ENCODE measurements at places on chromosomes 7 and 10. TPM values are rescaled to one million over a fixed set of nuclear protein-coding genes. Genes with fewer than 3 reads are reported as not detected.

GRCh38 chr7:26278770-26279169 is 12.9 kb upstream of the SNX10 start:
- no peak for DNase-seq
- H3K27ac ChIP-seq = no peak overlapping the region
- no peaks in the 10 kb centered on the region for H3K27me3 ChIP-seq
- no peaks in the 10 kb centered on the region for H3K36me3 ChIP-seq
- no peaks in the 10 kb centered on the region for H3K4me1 ChIP-seq

DNA sequence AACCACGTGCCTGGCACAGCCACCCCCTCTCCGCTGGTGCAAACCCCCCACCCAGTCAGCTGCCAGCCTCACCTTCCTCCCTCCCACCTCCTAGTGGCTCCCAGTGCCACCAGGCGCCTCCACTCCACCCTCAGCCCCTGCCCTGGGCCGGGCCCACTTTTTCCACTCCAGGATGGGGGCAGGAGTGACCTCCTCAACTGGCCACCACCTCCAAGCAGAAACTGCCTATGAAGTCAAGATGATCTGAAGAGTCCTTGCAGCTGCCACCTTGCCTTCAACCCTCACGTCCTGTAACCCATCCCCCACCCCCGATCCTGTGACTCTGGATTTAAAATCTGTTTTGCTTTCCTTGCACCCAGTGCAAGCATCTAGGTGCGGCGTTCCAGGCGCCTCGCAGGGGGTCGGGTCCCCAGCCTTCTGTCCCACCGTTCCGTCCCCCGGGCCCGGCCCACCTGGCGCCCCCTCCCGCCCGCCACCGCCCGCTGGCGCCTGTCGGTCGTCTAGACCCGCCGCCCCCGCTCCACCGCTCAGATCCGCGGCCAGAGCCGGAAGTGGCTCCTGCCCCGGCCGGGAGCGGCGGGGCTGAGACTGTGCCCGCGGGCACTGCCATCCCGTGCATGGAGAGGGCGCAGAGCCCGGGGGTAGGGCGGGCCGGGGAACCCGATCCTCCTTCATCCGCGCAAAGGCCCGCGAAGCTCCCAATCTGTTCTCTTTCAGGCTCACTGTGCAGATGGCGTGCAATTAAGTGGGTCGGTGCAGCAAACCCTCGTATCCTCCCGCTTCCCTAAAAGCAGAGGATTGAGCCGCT is 51.2 kb upstream of the GTF2I start:
- H3K4me3 ChIP-seq = 0 out of 2 replicates have a peak overlapping the region, but pooled peaks have one; percentile 12
- no peak for DNase-seq
- H3K4me1 ChIP-seq = peaks cover 5% of the 10 kb centered on the region
- H3K36me3 ChIP-seq = peaks cover 7% of the 10 kb centered on the region
- H3K27ac ChIP-seq = no peak overlapping the region
- H3K27me3 ChIP-seq = no peaks in the 10 kb centered on the region

The IRF5 gene
- total RNA-seq = 0.28 TPM

- H3K36me3 ChIP-seq = no peaks in the 10 kb centered on the region
- H3K27ac ChIP-seq = no peak overlapping the region
- no peak overlapping the region for H3K4me3 ChIP-seq
- no peaks in the 10 kb centered on the region for H3K4me1 ChIP-seq
- no peaks in the 10 kb centered on the region for H3K27me3 ChIP-seq
Measured at GRCh38 chr10:118746246-118746645, 8.5 kb downstream of the CACUL1 start.

The STEAP2 gene
- total RNA-seq = 17.4 TPM

The SLC26A3 gene
- not detected for total RNA-seq

The NDUFB2 gene
- total RNA-seq = 168 TPM

GRCh38 chr7:133535308-133535707 is 282.4 kb downstream of the EXOC4 start:
- H3K27me3 ChIP-seq = no peaks in the 10 kb centered on the region
- no peaks in the 10 kb centered on the region for H3K4me1 ChIP-seq
- no peak overlapping the region for H3K4me3 ChIP-seq

GRCh38 chr10:36114141-36114540 is 472.0 kb upstream of the FZD8 start:
- H3K36me3 ChIP-seq = no peaks in the 10 kb centered on the region
- H3K27ac ChIP-seq = no peak overlapping the region
- no peak for DNase-seq
- no peak overlapping the region for H3K4me3 ChIP-seq
- no peaks in the 10 kb centered on the region for H3K4me1 ChIP-seq

GRCh38 chr10:14904316-14904732 is 25.7 kb downstream of the SUV39H2 start:
- no peak overlapping the region for H3K4me3 ChIP-seq
- H3K27ac ChIP-seq = no peak overlapping the region
- H3K27me3 ChIP-seq = no peaks in the 10 kb centered on the region

DNA sequence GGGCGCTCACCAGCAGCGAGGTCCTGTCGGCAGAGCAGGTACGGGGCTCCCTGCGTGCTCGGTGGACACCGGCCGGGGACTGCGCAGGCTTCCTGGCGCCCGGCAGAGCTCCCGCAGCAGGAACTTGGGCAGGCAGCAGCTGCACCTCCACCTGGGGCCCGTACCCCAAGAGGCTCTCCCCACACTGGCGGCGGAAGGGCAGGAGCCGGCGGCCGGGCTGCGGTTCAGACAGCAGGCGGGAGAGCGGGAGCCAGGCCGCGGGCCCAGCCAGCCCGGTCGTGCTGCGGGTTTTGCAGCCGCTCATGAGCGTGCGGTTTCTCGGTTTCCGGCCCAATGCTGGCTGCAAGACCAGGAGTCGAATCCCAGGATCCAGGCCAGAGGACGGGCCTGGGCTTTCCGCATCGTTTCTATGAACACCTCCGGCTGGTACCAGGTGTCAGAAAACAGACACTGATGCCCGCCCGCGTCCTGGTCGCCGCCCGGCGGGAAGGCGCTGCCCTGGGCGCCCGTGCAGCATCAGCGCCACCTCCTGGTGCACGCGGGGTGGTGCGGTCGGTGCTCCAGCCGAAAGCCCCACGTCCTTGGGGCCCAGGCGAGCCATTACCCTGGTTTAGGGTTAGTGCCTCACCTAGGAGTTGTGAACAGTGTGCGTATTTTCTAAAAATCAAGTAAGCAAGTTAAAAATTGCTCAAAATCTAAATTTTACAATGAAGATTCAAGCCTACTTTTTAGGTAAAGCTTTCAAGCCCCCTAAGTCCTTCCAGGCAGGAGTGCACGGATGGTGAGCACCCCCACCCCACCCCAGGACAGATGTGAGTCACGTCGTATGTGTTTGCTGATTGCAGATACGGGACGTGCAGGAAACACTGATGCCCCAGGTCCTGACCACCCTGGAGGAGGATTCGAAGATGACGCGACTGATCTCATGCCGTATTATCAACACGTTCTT is 47.4 kb upstream of the PRKAR1B start:
- peaks cover 22% of the 10 kb centered on the region for H3K36me3 ChIP-seq
- H3K4me1 ChIP-seq = no peaks in the 10 kb centered on the region
- no peaks in the 10 kb centered on the region for H3K27me3 ChIP-seq
- peak; percentile 96 for DNase-seq
- no peak overlapping the region for H3K4me3 ChIP-seq
- H3K27ac ChIP-seq = no peak overlapping the region

GRCh38 chr7:2202901-2203765 is 29.6 kb downstream of the MAD1L1 start:
- H3K36me3 ChIP-seq = peaks cover 4% of the 10 kb centered on the region
- DNase-seq = no peak
- H3K27ac ChIP-seq = no peak overlapping the region
- no peaks in the 10 kb centered on the region for H3K4me1 ChIP-seq

- no peaks in the 10 kb centered on the region for H3K27me3 ChIP-seq
- no peak overlapping the region for H3K27ac ChIP-seq
- H3K4me3 ChIP-seq = no peak overlapping the region
- no peaks in the 10 kb centered on the region for H3K4me1 ChIP-seq
- H3K36me3 ChIP-seq = no peaks in the 10 kb centered on the region
Measured at GRCh38 chr7:24948739-24949138, 31.2 kb downstream of the OSBPL3 start.

The CHST12 gene
- total RNA-seq = 13.4 TPM

GRCh38 chr7:137996871-137997270 is 5.0 kb downstream of the CREB3L2 start:
- H3K27ac ChIP-seq = no peak overlapping the region
- H3K4me3 ChIP-seq = no peak overlapping the region
- no peak for DNase-seq

GRCh38 chr10:88989824-88990383 is 694 bp upstream of the FAS start:
- H3K4me1 ChIP-seq = peaks cover 4% of the 10 kb centered on the region
- no peaks in the 10 kb centered on the region for H3K36me3 ChIP-seq
- H3K27ac ChIP-seq = no peak overlapping the region
- H3K4me3 ChIP-seq = peak overlapping the region; percentile 86

- DNase-seq = no peak
- no peak overlapping the region for H3K27ac ChIP-seq
- no peaks in the 10 kb centered on the region for H3K4me1 ChIP-seq
- H3K27me3 ChIP-seq = no peaks in the 10 kb centered on the region
- no peak overlapping the region for H3K4me3 ChIP-seq
Measured at GRCh38 chr7:138865843-138866242, 67.8 kb upstream of the ATP6V0A4 start.

DNA sequence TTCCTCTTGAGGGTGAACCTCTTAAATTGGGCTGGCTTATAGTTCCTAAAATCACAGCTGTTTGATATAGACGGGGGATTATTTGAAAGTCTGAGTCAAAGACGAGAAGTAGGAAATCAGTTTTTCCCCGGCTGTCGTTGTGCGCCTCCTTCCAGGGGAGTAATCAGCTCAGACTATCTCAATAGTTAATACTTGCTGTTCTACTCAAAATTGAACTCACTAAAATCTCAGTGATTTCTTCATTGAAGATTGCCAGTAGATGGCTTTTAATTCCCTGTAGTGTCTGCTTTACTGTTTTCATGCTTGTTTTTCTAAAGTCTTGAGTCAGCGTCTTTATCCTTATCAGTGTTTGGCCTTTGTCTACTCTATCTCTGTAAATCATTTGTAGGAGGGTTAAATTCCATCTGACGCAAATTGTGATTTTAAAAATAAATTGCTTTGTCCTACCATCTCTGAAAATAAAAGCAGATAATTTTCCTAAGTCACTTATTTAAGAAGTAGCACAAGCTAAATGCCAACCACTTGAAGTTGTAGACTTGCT is 47.3 kb downstream of the CNNM2 start:
- no peak overlapping the region for H3K27ac ChIP-seq
- no peaks in the 10 kb centered on the region for H3K4me1 ChIP-seq
- H3K4me3 ChIP-seq = no peak overlapping the region
- H3K27me3 ChIP-seq = no peaks in the 10 kb centered on the region
- no peaks in the 10 kb centered on the region for H3K36me3 ChIP-seq

DNA sequence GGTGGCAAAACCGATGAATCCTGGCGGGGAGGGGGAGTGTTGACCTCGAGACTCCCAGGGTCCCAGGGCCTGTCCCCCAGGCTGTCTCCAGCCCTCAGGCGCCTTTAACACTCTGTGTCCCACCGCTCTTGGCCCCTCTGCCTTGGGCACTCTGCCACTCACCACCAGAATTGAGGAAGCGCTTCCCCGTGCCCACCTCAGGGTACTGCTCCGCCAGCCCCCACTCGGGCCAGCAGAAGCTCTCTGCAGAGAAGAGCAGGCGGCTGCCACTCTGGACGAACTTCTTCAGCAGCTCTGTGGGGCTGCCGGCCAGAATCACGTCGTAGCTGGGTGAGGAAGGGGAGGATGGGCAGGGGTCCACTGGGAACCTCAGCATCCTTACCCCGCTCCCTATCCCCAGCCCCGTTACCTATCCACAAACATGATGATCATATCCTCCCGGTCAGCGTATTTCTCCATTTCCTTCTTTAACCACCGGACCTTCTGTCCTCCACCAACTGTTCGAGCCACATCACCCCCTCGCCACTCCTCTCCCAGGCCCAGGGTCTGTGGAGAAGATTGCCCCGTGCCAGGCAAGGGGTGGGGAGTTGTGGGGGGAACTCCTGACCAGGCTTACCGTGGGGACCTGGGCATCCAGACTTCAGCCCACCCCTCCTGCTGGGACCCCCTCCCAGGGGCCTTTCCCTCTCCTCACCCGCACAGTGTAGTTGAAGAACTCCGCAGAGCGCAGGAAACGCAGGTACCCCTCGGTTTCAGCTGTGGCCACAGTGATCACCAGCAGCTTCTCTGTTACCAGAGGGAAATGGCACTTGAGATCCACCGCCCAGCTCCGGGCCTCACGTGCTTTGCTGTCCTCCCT is 1.2 kb downstream of the PLOD3 start:
- no peak overlapping the region for H3K27ac ChIP-seq
- H3K4me1 ChIP-seq = peaks cover 6% of the 10 kb centered on the region
- peak overlapping the region; percentile 79 for H3K4me3 ChIP-seq
- DNase-seq = no peak

- no peak for DNase-seq
- no peak overlapping the region for H3K27ac ChIP-seq
- H3K27me3 ChIP-seq = no peaks in the 10 kb centered on the region
- no peak overlapping the region for H3K4me3 ChIP-seq
Measured at GRCh38 chr7:39904077-39904486, 46.0 kb upstream of the CDK13 start.

The RPEL1 gene
- total RNA-seq = not detected

The GIMAP4 gene
- total RNA-seq = not detected

GRCh38 chr10:129394518-129395328 is 72.3 kb upstream of the MGMT start:
- H3K36me3 ChIP-seq = no peaks in the 10 kb centered on the region
- no peaks in the 10 kb centered on the region for H3K27me3 ChIP-seq
- H3K27ac ChIP-seq = no peak overlapping the region
- no peak overlapping the region for H3K4me3 ChIP-seq

The SLC16A12 gene
- 2.0 TPM for total RNA-seq

DNA sequence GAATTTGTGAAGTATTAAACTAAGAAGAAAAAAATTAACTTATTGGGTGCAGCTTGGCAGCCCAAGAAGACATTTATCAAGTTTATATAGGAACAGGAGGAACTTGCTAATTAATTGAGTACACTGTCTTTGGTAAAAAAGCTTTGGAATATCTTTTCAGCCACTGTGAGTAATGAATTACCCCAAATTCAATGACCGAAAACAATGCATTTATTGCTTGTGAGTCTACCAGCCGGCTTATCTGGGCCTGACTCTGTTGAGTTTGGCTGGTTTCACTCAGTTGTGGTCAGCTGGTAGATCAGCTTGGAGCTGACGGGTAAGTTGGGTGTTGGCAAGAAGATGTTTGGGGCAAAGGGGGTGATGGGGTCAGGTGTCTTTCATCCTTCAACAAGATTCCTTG is 11.6 kb downstream of the GNG11 start:
- H3K4me1 ChIP-seq = no peaks in the 10 kb centered on the region
- no peaks in the 10 kb centered on the region for H3K36me3 ChIP-seq
- no peaks in the 10 kb centered on the region for H3K27me3 ChIP-seq
- no peak overlapping the region for H3K4me3 ChIP-seq
- H3K27ac ChIP-seq = no peak overlapping the region

The FBXL13 gene
- 1.2 TPM for total RNA-seq
